Esophagus mucosa (tissue), 1 donor: ENCODE measurements at places on chromosomes 5 and 9.

GRCh38 chr9:96655198-96655851, at the start of gene PRXL2C:
Gene PRXL2C, minus strand, starts transcription at chr9:96655317. Its CDS starts 36 bp downstream, at chr9:96655281.
- peak; percentile 87 for ATAC-seq

GRCh38 chr9:31304576-31304975, 1079.9 kb upstream of the ACO1 start:
- ATAC-seq: peak; percentile 97

GRCh38 chr9:24986331-24986730, 440.6 kb upstream of the IZUMO3 start:
- ATAC-seq: no peak

DNA sequence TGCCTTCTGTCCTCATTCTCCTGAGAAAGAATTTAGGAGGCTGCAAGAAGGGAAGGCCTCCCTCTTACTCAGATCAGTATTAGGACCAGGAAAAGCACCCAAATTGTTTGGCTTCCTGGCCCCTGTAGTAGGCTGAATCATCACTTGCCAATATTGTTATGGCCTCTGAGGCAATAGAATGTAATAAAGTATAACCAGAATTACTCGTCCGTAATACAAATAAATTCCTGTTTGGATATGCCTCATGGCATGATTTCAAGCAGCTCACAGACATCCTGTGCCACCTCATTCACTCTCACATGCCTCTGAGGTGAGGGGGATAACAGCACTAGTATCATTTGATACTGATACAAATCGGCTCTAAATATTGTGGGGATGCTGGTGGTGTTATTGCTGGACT, 427.3 kb downstream of the ISL1 start:
- ATAC-seq: peak; percentile 97

DNA sequence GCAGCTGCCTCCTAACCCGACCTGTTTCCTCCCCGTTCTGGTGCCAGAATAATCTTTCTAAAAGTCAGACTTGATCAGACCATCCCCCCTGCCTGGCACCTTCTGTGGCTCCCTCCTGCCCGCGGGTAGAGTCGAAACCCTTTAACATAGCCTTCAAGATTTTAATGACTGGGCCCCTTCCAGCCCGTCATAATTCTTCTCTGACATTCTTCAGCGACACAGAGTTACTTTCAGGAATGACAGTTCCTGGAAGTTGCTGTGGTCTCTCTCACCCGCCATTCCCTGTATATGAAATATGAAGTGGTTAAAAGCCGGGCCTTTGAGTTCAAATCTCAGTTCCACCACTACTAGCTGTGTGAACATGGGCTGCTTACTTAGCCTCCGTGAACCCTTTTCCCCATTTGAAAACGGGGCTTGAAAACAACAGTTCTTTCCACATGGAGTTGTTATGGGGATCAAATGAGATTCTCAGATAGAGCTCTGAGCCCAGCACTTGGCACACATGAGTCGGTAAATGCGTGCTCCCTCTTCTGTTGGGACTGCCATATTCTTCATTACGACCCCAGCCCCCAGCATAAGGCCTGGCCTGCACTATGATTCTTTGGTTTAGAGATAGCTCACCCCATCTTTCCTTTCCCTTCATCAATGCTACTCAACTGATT, 737 bp downstream of the NANS start:
- ATAC-seq: no peak

DNA sequence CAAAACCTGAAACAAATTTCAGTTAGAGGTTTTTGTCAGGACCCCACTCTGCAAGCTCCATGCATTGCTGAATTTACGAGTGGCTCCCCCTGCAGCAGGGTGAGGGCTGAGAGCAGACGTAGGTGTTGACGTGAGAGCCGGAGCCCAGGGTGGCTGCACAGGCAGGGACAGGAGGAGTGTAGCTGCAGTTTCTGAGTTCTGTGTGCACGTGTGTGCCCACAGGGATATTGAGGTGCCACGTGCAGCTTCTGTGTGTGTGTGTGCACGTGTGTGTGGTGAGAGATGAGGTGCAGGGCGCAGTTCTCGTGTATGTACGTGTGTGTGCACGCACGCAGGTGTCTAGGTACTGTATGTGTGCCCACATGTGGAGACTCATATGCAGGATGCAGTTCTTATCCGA, 14.6 kb downstream of the PLEKHG4B start:
- ATAC-seq: no peak

DNA sequence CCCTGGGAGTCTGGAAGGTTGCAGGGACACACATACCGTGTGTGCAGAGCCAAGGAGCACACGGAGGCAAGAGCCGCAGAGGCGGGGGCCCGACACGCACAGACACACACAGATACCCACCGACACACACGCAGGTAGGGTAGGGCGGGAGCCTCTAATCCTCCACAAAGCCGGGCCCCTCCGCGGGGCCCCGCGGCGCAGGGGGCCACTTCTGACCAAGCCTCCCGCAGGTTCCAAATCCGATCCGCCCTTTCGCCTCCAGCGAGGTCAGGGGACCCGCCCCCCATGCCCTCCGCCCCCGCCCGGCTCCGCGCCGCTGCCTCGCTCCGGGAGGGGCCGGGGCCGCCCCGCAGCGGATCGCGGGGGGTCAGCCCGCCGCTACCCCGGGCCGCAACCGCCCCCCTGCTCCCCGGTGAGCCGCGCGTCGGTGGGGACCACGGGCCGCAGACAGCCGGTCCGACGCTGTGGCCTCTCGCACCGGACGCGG, 1.4 kb upstream of the LMX1B start:
- peak; percentile 14 for ATAC-seq

- ATAC-seq: peak; percentile 17
Observed at GRCh38 chr9:127778280-127779135, at the start of gene SH2D3C. Gene SH2D3C, minus strand, starts transcription at chr9:127778666. Its CDS starts 39 bp downstream, at chr9:127778627.

DNA sequence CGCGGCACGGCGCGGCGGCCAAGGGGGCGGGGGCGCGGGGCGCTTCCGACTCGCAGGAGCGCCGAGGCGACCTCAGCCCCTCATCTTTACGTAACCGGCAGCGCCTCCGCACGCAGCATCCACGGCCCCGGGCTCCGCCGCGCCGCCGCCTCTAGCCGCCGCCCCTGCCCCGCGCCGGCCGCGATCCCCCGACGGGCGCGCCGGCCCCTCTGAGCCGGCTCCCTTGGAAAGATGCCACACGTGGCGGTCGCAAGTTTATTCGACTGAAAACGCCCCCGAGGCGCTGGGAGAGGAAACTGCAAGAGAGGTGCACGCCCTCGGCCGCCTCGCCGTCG, 1.0 kb downstream of the KLF9 start:
- peak; percentile 14 for ATAC-seq

DNA sequence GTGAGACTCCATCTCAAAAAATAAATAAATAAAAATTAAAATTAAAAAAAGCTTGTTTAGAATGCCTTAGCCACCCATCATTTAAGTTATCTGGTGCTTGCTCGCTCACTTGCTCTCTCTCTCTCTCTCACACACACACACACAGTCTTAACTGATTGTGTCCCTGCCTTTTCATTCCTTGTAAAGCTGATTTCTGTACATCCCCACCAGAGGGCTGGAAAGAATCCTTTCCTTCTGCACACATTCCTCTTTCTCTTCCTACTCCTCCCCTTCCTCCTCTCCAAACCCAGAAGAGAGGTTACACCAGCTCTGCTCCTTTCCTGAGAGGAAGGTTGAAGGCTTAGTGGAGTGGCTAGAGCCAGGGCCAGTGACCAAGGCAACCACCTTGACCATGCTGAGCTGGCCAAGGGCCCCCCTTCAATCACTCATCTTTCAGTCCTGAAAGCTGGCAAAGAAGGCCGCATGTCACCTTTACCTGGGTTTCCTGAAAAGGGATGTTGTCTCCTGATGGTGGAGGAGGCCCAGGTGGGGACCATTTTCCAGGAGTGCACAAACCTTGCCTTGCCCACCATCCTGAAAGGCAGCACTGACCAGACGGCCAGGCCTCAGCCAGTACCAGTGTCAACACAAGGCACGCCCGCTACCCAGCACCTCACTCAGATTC, 25.6 kb downstream of the STK10 start:
- peak; percentile 17 for ATAC-seq

- ATAC-seq: no peak
Observed at GRCh38 chr5:95734906-95735305, 3.8 kb downstream of the RHOBTB3 start.

DNA sequence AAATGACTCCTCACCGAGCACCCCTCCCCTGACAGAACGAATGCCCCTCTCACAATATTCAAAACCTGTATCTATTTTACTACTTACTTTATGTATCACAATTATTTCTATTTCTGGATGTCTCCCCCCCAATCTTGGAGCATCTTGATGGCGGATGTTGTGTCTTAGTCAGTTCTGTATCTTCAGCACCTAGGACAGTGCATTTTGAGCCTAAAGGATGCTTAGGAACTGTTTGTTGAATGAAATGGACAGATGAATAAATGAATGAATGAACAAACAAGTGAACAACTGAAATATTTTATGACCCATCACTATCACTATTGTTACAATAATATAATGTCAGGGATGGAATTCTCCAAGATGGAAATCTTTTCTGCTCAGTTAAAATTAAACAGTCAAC, 295.7 kb downstream of the DNAH5 start:
- ATAC-seq: no peak

- no peak for ATAC-seq
Observed at GRCh38 chr9:11872471-11872870, 820.7 kb upstream of the TYRP1 start.

GRCh38 chr9:6605202-6605601, 40.3 kb downstream of the GLDC start:
- ATAC-seq: no peak

- no peak for ATAC-seq
Observed at GRCh38 chr9:111799915-111800526, 5.3 kb upstream of the SHOC1 start.

DNA sequence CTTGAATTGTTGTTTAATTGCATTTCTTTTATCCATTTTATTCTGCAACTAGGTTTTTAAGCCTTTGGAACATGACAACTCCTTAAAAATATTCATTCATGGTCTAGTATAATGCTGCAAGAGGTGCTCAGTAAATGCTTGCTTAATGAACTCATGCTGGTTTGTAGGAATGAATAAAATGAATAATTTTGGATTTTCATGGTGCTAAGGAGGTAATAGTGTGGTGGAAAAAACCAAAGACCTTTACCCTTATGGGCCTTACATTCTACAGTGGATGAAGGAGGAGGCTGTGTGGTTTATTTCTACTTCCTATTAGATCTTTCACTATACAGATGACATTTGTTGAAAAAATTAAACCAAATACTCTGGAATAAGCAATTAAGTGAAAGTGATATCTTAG, 43.4 kb downstream of the LRRTM2 start:
- ATAC-seq: no peak

GRCh38 chr9:69445251-69445650, 120.2 kb downstream of the ENTREP1 start:
- ATAC-seq: no peak

DNA sequence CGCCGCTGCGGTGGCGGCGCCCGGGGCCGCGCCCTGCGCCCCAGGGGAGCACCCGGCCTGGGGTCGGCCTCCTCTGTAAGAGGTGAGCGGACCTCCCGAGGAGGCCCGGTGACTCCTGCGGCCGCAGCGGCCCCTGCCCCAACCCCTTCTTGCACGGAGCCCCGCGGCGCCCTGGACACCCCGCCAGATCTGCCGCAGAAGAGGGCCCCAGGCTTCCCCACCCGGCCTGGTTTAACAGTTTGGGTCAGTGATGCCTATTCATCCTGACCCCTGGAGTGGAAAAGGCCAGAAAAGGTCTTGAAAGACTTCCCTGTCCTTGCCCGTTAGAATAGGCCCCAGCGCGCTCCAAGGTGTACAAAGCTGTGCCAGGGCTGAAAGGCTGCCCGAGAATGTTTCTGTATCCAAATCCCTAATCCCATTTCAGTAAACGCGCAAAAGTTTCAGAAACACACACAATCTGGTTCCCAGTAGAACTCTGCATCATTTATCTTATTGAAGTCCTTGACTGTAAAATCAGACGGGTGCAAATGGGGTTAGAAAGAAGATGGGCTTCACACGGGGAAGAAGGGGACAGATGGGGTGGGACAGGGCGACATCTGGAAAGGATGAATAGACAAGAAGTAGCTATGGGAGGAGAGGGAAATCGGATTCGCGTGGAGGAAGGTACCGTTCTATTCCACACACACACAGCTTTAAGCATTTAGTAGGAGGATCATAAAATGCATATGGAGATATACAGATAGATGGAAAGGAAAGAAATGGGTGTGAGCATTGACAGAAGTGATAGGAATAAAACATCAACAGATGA, 1.1 kb upstream of the SSBP2 start:
- no peak for ATAC-seq

GRCh38 chr9:14932641-14933040, 22.4 kb upstream of the FREM1 start:
- ATAC-seq: no peak

DNA sequence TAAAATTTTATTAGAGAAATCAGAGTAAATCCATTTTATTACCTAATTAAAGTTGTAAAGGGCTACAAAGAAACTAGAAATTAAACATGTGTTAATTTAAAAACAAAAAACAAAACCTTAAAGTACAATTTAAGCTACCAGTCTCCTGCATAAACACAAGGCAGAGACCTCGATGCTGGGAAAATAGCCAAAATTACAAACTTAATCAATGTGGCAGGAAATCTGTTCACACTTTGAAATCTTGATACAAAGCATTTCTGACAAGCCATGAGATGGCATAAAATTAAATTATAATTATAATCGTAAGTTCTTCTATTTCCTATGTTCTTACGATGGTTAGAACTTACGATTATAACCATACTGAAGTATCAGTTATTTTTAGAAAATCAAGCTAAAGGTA, 158.0 kb upstream of the FREM1 start:
- ATAC-seq: no peak

GRCh38 chr5:150517272-150518152, 9.6 kb downstream of the NDST1 start:
- peak; percentile 24 for ATAC-seq

GRCh38 chr5:96876292-96876850, at the start of gene ERAP2:
Gene ERAP2, plus strand, starts transcription at chr5:96876500. Its CDS starts 3,186 bp downstream, at chr5:96879686.
- ATAC-seq: peak; percentile 55

GRCh38 chr5:112548246-112548881, 129.3 kb upstream of the EPB41L4A start:
- ATAC-seq: no peak

DNA sequence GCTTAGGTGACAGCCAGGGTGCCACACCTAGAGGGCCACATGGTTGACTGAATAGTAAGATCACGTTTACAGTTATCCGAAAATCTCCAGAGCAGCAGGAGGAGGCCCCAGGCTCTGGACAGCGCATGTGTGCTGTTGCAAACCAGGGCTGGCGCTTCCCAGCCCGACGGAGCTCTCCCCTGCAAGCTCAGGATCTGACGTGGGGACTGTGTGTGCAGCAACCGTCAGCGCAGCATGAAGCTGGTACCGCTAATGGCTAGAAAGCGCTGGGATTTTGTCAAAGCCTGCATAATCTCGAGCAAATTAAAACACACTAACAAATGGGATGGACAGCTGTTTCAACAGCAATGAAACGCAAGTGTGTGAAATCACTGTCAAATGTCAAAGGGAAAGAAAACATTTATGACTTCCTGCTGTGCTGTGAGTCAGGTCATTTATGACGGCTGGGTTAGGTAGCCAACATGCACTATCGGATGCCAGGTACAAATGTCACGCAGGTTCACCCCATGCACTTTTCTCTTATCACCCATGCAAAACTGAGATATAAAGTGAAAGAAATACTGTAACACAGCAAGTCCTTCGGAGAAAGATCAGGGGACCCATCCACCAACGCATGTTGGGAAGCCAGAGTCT, 7.5 kb downstream of the SURF4 start:
- ATAC-seq: peak; percentile 7
